ENCODE measurements at places on chromosomes 12 and 14.
A peak's percentile ranks its signal among the peaks of the same experiment; 100 is the strongest.

- no peak for DNase-seq
Observed at GRCh38 chr12:48105321-48105866, 485 bp downstream of the SENP1 start.

DNA sequence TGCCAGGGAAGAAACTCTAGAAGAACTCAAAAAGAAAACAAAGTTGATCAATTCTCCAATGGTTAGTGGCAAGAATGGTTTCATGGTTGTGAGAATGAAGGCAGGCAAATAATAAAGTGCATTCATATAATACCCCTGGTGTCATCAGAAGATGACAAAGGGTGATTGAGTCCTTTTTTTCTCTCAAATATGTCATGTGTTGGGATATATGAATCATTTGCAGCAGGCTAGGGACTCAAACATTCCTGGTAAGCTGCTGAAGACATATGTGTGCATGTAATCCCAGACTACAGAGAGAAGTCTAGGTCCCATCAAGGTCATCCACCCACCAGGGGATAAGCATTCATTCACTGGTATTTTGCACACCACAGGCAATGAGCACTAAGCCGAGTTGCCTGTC, 82.4 kb upstream of the MYF6 start:
- no peak for DNase-seq

DNA sequence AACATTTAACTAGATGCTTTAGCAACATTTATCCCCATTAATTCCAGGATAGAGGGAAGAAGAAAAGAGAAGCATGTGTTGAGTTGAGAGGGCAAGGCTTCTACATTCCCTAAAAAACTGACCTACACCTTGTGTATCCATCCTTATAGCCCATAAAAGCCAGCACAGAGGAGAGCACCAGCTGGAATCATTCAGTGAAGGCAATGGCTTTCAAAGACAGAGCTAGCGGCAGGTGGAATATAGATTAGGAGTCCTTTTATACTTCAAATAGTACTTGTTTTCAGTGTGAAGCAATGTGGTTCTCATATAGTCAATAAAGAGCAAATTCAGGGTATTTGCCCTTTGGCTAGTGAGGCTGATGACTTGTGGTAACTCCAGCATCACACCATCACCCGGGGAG, 94.4 kb downstream of the TBC1D30 start:
- no peak for DNase-seq

DNA sequence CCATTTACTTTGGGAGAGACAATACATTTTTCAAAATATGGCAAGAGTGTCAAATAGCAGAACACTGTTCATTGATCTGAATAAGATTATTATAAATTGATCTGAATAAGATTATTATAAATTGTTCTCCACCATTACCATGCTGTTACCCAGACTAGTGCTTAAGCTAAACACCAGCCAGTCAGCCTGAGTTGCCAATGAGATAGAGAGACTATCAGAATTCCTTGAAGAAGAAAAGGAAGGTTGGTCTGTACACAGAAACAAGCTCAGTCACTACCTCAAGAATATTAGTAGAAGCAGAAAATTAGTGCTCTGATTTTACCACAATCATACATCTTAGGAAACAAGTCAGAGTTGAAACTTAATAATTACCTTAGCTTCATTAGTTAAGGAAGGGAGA, 469.8 kb downstream of the FOXG1 start:
- no peak for DNase-seq

DNA sequence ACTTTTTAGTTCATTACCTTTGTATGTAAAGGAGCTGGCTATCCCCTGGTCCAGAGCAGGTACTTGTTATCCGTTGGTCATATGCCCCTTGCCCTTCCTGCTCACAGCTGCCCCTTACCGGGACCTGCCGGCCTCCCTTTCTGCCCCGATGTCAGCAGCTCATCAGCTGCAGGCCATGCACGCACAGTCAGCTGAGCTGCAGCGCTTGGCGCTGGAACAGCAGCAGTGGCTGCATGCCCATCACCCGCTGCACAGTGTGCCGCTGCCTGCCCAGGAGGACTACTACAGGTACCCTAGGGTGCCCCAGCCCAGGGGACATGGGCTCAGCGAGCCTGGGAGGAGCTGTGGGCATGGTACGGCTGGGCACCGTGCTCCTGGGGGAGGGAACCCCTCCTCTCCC, 2.3 kb upstream of the RNU7-1 start:
- no peak for DNase-seq

GRCh38 chr12:13114251-13115052, 11.0 kb upstream of the GSG1 start:
- DNase-seq: peak; percentile 77

- no peak for DNase-seq
Observed at GRCh38 chr12:107379852-107380567, 286.7 kb upstream of the CRY1 start.

- DNase-seq: no peak
Observed at GRCh38 chr12:47967461-47968321, 4.3 kb downstream of the TMEM106C start.

- peak; percentile 67 for DNase-seq
Observed at GRCh38 chr14:63493246-63493645, 49.9 kb downstream of the PPP2R5E start.

DNA sequence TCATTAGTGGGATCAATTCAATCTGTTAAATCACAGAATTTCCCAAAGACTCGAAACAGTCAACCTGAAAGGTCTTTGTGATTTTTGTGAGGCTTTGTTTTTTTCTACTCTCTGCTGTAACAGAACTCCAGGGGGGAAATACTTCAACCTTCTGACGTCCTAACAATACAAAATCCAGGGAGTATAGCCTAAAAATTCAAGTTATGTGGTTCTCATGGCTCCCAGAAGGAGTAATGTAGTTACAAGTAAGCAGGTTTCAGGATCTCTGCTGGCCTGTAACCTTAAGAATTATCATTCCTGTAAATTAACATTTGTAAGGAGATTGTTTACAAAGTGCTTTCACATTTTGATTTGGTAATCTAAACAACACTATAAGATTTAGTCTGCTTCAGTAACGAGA, 39.9 kb downstream of the VEZT start:
- DNase-seq: no peak

- DNase-seq: no peak
Observed at GRCh38 chr12:107282628-107283027, 189.3 kb upstream of the CRY1 start.

GRCh38 chr12:6790496-6791150, 1.3 kb downstream of the CD4 start:
- no peak for DNase-seq

DNA sequence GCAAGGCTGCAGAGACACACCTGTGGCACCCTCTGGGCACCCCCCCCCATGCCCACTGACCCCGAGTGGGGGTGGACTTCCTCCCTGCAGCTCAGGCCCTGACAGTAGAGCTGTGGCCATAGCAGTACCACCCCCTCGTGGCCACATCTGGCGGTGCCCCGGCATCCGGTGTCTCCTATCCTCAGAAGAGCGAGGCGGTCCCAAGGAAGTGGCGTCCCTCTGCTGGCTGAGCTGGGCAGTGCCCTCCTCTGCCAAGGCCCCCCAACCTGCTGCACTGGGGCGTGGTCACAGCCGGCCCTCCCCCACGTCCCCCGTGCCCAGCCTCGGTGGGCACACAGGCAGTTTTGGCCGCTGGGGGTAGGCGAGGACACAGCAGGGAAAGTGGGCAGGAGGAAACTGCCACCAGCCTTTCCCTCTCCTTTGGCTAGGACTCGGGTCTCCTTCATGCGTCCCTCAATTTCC, 6.0 kb upstream of the SLC6A12 start:
- DNase-seq: peak; percentile 99

DNA sequence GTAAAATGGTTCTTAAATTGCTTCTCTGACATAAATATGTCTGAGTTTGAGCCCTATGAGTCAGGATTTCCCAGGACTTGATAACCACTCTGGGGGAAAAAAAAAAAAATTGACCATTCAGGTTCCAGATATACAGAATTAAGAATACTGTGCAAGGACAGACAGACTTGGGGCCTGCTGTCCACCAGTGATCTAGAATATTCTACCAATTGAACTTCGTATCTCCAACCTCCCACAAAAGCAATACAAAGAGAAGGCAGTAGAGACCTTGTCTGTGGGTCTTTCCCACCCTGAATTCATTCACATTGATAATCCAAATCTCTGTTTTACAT, 4.1 kb downstream of the SINHCAF start:
- no peak for DNase-seq
